ENCODE measurements at places on chromosomes 13 and 19. TPM values are rescaled to one million over a fixed set of nuclear protein-coding genes. Genes with fewer than 3 reads are reported as not detected.

C19orf33 gene
- total RNA-seq, result 415 TPM

DNA sequence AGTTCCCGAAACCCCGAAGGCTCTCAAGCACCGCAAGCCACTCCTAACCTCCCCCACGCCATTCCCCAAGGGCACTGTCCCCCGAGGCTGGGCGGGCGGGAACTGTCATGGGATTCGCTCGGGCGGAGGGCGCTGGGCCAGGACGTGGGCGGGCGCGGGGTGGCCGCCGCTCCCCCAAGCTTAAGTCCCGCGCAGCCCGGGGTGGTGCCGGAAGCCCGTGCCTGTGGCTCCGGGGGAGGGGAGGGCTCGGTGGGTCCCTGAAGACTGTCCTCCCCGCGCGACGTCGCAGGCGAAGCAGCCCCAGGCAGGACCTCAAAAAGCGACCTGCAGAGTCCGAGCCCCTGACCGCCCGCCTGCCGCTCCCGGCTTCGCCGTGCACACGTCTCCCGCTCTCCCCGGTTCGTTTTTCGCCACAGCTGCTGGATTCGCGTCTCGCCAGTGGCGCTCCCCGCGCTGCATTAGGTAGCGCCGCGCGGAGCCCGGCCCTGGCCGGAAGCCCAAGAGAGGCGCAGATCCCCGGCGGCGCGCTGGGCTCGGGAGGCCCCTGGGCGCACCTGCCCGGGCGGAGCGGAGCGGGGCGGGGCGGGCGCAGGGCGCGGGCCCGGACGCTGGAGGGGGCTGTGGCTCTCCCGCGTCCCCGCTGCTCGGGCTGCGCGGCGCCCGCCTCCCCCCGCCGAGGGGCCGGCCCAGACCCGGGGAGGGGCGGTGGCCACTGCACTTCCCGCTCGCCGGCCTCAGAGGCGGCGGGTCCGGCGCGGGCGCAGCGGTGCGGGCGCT is at the start of gene FARP1:
Gene FARP1 (plus strand): TSS at position 715 of the 777 bp plus-strand sequence. CDS start 70,149 bp downstream, outside the sequence.
- no peak for DNase-seq

CBARP gene
- total RNA-seq, result 1.3 TPM

- no peak for DNase-seq
These were observed 418.2 kb downstream of the KLF12 start for GRCh38 chr13:73715911-73716510.

DNA sequence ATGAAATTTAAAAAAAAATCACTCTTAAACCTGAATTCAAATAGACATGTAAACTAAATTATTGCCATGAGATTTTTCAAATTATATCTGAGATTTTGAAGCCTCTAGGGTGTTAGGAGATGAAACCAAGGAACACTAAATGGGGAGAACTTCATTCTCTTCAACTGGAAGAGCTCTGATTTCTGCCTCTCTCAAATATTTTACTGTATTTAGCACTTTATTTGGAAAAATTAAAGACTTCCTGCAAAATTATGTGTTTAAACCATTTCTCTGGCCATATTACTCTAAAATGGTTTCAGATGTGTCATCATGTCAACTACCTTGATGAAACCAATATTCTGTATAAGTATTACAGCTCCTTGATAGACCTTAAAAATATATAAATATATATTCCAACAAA is 1571.6 kb upstream of the PRR20A start:
- no peak for DNase-seq

DNA sequence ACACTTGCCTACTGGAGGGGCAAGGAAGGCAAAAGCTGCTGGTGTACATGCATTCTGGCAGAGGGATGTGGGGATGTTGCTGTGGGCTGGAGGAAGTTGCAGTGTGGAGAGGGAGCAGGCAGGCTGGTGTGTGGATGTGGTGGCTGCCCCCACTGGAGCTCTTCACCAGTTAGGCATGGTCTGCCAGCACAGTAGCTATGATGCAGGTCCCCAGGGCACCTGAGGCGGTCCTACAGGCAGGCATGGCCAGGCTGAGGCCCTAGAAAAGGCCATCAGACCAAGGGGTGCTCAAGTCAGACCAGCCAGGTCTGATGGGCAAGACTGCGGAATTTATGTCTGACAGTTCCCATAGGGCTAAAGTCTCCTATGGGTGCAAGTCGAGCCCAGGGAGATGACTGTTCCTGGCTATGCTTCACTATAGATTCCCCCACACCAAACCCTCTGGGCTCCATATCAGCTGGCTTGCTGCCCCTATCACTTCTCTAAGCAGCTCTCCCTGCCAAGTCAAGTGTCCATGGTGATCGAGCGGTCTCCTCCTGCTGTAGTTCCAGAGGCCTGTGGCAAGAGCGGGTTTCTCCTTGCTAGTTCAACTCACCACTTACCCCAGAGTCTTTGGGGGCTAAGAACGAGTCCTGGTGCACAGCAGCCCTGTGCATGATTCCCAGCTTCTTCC is 473.1 kb downstream of the TDRD3 start:
- DNase-seq, result no peak

DNA sequence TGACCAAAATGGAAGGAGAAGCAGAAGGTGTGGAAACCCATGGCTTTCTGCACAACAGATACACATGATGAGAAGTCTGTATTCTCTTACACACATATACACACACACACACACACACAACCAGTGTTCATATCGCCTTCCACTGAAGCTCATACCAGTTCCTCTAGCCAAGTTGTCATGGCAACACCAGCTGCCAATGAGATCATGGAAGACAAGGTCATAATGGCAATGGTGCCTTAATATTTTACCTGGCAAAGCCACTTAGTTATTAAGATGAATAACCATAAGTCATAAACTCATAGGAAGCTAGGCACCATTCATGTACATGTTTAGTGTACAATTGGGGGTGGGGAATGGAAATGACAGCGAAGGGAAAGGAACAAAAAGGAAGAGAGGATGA is 2.6 kb upstream of the DHRS12 start:
- no peak for DNase-seq

DNA sequence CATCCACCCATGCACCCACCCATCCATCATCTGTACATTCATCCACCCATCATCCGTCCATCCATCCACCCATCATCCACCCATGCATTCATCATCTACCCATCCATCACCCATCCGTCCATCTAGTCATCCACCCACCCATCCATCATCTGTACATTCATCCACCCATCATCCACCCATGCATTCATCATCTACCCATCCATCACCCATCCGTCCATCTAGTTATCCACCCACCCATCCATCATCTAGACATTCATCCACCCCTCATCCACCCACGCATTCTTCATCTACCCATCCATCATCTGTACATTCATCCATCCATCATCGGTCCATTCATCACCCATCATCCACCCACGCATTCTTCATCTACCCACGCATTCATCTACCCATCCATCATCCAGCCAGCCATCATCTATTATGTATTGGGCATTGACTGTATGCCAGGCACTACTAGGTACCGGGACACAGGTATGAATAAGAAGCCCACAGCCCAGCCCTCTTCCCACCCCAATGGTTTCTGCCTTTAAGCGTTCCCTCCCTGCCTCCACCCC is 16.7 kb upstream of the GALP start:
- no peak for DNase-seq

DNA sequence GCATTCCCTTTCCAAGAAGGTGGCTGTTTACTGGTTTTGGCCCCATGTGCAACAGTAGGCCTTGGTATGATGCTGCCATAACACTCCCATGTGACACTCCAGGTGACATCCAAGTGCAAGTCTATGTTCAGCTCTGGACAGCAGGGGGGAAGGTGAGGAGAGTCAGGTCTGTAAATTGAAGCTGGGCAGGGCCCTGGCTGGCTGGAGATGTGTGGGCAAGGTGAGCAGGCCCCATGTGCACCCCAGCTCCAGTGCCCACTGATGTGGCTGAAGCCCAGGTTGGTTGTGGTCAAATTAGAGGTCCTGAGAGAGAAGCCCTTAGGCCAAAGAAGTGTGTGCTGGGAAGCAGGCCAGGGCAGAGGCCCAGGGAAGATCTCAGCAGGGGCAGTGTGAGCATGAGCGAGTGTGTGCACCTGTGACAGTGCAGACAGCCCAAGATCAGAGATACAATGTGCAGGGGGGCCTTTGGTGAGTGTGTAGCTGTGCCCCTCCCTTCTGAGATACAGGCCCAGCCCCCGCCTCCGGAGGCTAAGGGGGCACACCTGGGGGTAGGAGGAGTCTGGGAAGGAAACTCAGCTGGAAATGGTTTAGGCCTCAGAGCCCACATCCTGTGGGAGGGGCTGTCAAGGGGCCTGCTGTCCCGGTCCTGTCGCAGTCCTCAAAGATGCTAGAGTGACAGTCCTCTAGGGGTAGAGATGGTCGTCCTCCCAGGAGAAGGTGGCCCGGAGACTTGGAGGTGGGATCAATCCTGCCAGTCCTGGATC is 18.6 kb downstream of the DEDD2 start:
- DNase-seq, result no peak

JOSD2 gene
- 29.7 TPM for total RNA-seq

LSR gene
- total RNA-seq, result 62.7 TPM

- no peak for DNase-seq
These were observed 75.2 kb upstream of the SIAH3 start for GRCh38 chr13:45926741-45927140.

DNA sequence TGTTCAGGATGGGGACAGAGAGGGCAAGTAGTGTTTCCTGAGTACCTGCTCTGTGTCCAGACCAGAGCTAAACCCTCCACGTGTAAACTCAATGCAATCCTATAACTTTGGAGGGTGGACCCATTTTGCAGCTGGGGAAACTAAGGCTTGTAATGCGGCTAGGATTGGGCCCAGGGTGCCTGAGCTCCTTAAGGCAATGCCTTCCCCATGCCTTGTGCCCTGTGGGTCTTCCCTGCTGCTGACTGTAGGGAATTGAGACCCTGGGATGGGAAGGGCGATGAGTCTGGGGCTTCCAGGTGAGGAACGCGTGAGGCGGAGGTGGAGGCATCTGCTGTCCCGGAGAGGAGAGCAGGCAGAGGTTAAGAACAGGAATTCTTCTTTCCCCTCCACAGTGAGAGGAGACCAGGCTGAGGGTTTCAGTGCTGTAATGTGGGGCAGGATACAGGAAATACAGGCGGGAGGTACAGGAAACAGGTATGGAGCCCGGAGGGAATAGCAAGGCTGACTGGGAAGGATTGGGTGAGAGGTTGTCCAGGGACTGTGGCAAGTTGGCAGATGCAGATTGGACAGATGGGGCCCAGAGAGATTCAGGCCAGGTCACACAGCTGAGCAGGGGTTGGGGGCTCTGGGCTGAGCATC is 19.2 kb downstream of the SLC27A1 start:
- DNase-seq, result no peak

DNA sequence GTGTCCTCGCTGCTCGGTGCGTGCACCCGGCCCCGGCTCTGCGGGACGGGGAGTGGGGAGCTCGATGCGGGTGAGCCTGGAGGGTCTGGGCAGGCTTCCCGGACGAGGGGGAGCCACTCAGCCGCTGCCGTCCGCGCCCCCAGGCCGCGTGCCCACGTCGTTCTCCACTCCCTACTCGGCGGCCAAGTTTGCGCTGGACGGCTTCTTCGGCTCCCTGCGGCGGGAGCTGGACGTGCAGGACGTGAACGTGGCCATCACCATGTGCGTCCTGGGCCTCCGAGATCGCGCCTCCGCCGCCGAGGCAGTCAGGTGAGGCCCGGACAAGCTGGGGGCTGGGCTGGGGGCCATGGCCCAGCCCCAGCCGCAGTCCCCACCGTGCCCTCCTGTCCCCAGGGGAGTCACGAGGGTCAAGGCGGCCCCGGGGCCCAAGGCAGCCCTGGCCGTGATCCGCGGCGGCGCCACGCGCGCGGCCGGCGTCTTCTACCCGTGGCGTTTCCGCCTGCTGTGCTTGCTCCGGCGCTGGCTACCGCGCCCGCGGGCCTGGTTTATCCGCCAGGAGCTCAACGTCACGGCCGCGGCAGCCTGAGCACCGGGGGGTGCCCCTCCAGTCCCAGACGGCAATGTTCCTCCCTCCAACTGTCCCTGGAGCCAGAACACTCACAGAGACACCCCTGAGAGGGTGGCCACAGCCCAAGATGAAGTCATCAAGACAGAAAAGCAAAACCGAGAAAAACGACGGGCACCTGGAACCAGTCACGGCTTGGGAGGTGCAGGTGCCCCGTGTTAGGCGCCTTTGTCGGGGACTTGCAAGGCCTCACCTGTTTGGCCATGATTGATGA is 2.5 kb upstream of the RPL36 start:
- DNase-seq, result no peak

- no peak for DNase-seq
These were observed 122.1 kb upstream of the SPATA13 start for GRCh38 chr13:24038405-24038804.

- no peak for DNase-seq
These were observed 51.0 kb upstream of the CYP2A7 start for GRCh38 chr19:40933025-40933424.

DNA sequence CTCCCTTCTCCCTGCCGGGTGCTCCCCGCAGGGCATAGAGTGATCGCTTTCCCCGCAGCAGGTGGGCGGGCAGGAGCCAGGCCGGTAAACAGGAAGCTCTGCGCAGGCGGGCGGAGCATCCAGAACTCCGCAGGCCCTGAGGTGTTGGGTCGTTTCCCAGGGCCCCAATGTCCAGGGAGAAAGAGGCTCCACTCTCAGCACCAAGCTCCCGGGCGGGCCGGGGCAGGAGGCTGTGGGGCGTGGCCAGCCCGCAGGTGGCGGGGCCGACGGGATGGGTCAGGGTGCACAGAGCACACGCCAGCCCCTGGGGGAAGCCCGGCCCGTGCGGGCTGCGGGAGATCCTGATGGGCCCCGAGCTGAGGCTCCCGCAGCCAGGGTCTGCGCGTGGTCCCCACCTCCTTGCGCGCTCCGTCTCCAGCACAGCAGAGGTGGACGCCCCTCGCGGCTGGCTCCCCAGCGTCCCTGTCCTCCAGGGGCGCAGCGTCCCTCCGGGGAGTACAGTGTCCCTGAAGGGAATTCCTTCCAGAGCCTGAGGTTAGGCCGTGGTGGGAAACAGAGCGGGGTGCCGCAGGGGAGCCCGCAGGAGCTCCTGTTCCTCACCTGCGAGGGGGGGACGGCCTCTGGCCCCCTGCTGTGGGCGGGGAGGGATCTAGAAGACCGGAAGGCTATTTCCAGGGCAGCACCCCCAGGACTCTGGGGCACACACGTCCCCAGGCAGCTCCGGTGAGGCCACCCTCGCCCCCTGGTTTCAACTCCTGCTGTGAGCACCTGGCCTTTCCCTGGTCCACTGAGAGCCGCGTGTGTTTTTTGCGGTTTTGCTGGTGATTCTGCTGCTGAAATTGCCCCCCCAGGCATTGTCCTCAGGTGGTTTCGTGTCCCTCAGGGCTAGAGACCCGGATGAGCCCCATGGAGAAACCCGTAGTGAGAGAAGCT is 12.2 kb downstream of the PIP5K1C start:
- DNase-seq, result no peak

GRCh38 chr19:12639901-12640613 is 26.5 kb downstream of the MAN2B1 start:
- DNase-seq, result peak; percentile 27

GRCh38 chr13:31908696-31909411 is 122.7 kb upstream of the FRY start:
- DNase-seq, result no peak

- no peak for DNase-seq
These were observed 46.1 kb upstream of the CNMD start for GRCh38 chr13:52785739-52786138.

IGLON5 gene
- total RNA-seq, result not detected

- no peak for DNase-seq
These were observed 687 bp upstream of the HRC start for GRCh38 chr19:49155820-49156346.

GRCh38 chr13:110685305-110686020 is 20.5 kb downstream of the CARS2 start:
- DNase-seq, result no peak
